T-helper 1 cell treated with Interleukin-12 subunit alpha and Interleukin-12 subunit beta and Interleukin-4 antibody, amounts not matched to agents 30 ng/mL and 1 ng/mL, for 36 hours (primary cell): ENCODE measurements at places on chromosomes 4 and X. TPM values are rescaled to one million over a fixed set of nuclear protein-coding genes. Genes with fewer than 3 reads are reported as not detected.

The TMEM144 gene
- total RNA-seq: 0.39 TPM in 1 of 2 replicates, not detected in the other

The AFP gene
- total RNA-seq: not detected in 2 replicates

The GPRASP2 gene
- total RNA-seq: 0.12 and 0.37 TPM in 2 replicates

The RXFP1 gene
- total RNA-seq: not detected in 2 replicates

The NUDT6 gene
- 7.8 and 8.3 TPM in 2 replicates for total RNA-seq

The SERPINA7 gene
- not detected in 2 replicates for total RNA-seq

The POF1B gene
- 0.12 and 0.29 TPM in 2 replicates for total RNA-seq

The FOXR2 gene
- total RNA-seq: not detected in 2 replicates

The SPACA5 gene
- not detected in 2 replicates for total RNA-seq

The LRIT3 gene
- total RNA-seq: 0.15 and 0.32 TPM in 2 replicates

The CT55 gene
- not detected in 2 replicates for total RNA-seq

The PWWP3B gene
- total RNA-seq: not detected in 2 replicates

The PAGE4 gene
- not detected in 2 replicates for total RNA-seq

The SPANXA1 gene
- not detected in 2 replicates for total RNA-seq

The MAGEC1 gene
- total RNA-seq: not detected in 2 replicates

The CABS1 gene
- not detected in 2 replicates for total RNA-seq

The NAT8L gene
- 5.1 and 5.2 TPM in 2 replicates for total RNA-seq

The RTL5 gene
- 0.07 and 0.10 TPM in 2 replicates for total RNA-seq

The NDST3 gene
- not detected in 2 replicates for total RNA-seq

The IQSEC2 gene
- total RNA-seq: 0.20 and 0.29 TPM in 2 replicates

The HSFX2 gene
- 0.59 TPM in 1 of 2 replicates, not detected in the other for total RNA-seq

The TEC gene
- 0.91 and 1.1 TPM in 2 replicates for total RNA-seq

The PNMA6F gene
- total RNA-seq: not detected in 2 replicates

The FAM156B gene
- total RNA-seq: 11.6 and 11.7 TPM in 2 replicates

The TMEM156 gene
- total RNA-seq: 43.3 and 43.8 TPM in 2 replicates

The PDCL2 gene
- total RNA-seq: not detected in 2 replicates

The FOXO4 gene
- 11.0 and 11.3 TPM in 2 replicates for total RNA-seq

The AFF2 gene
- 3.4 TPM in 2 replicates for total RNA-seq

The PHKA2 gene
- total RNA-seq: 19.8 and 20.6 TPM in 2 replicates

The ADH4 gene
- total RNA-seq: not detected in 2 replicates

The ZNF141 gene
- total RNA-seq: 25.3 and 26.3 TPM in 2 replicates

The MAGEB10 gene
- total RNA-seq: not detected in 2 replicates

The FRG1 gene
- total RNA-seq: 67.6 and 67.8 TPM in 2 replicates

The RIPPLY1 gene
- not detected in 2 replicates for total RNA-seq

The ARHGEF38 gene
- total RNA-seq: not detected in 2 replicates

The PORCN gene
- 19.1 and 21.3 TPM in 2 replicates for total RNA-seq

The PCSK1N gene
- total RNA-seq: 0.56 and 0.78 TPM in 2 replicates

The GYPB gene
- not detected in 2 replicates for total RNA-seq

The SHROOM3 gene
- 0.02 TPM in 2 replicates for total RNA-seq
